Stimulated activated CD8-positive, alpha-beta memory T cell treated with anti-CD3 and anti-CD28 coated beads, Interleukin-4, amount 100 ng/mL, for 4 hours (primary cell): ENCODE measurements at places on chromosomes 4 and X.

GRCh38 chr4:118746251-118746919, 61.2 kb downstream of the METTL14 start:
- no peak for DNase-seq

- DNase-seq: no peak
Observed at GRCh38 chrX:101347859-101348451, 587 bp downstream of the TIMM8A start.

- DNase-seq: no peak
Observed at GRCh38 chrX:101108284-101108683, 10.3 kb downstream of the CENPI start.

DNA sequence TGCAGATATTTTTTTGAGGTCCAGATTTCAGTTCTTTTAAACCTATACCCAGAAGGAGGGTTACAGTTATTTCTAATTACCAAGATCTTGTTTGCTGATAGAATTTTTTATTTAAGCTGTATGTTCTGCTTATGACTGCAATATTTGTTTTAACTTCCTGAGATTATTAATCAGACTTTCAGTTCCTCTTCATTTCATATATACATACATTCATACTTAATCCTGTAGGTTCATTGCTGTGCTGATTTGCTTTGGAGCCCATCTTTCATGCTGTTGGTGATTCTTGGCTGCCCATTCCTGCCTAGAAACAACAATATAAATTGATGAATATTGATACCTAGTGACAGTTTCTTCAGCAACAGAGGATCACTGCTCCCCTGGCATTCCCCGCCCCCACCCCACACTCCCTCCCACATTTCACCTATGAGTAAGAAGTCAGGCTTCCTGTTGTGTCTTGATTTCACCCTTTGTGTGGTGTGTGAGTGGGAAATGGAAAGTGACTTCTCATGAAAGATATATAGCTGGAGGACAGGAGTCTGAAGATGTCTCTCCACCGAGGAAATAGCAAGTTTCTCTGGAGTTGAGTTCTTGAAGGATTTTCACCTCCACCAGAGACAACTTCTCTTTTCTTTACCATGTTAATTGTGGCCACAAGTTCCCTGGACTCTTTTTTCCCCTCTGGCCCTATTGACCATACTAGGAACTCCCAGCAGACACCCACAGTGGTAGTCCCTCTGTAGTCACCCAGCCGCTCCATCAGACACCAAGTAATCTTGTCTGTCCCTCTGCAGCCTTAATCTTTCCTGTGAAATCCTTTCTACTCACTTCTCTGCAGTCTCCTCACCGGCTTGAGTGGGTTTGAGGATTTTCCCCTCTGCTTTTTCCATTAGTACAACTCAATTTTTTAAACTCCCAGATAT, 118.4 kb downstream of the ASB9 start:
- DNase-seq: no peak

GRCh38 chr4:183658362-183659028, 490 bp downstream of the RWDD4 start:
- no peak for DNase-seq

GRCh38 chrX:106000203-106000602, 38.3 kb downstream of the SERPINA7 start:
- DNase-seq: no peak

DNA sequence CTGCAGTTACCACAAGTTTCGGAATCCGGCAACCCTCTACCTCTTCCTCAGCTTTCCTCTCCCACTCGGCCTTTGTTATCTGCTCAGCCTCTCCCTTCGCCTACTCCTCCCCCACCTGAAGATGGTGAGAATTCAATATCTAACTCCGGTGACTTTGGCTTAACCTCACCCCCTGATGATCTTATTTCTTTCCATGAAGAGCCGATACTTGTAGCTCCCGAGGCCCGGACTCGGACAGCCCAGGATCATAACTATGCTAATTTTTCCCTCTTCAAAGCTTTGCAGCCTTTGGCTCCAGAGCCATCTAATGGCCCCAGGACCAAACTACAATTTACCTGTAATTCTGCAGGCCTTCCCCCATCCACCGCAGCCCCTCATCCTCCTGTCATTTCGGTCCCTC, 32.0 kb upstream of the MGST2 start:
- DNase-seq: no peak

GRCh38 chrX:34839451-34839850, 103.1 kb upstream of the FAM47B start:
- DNase-seq: no peak

GRCh38 chrX:15848576-15848975, 6.0 kb downstream of the AP1S2 start:
- DNase-seq: no peak

- no peak for DNase-seq
Observed at GRCh38 chr4:20445933-20446723, 194.4 kb downstream of the SLIT2 start.

- DNase-seq: no peak
Observed at GRCh38 chr4:23747281-23747735, 142.5 kb downstream of the PPARGC1A start.
